ENCODE measurements at places on chromosomes 6 and 20. TPM values are rescaled to one million over a fixed set of nuclear protein-coding genes. Genes with fewer than 3 reads are reported as not detected.

- DNase-seq = no peak
Observed at GRCh38 chr6:4545893-4546292, 230.3 kb upstream of the CDYL start.

- no peak for DNase-seq
Observed at GRCh38 chr6:43760210-43761168, 9.5 kb upstream of the VEGFA start.

GRCh38 chr20:11671015-11671511 lies 246.6 kb upstream of the BTBD3 start:
- DNase-seq = no peak

DNA sequence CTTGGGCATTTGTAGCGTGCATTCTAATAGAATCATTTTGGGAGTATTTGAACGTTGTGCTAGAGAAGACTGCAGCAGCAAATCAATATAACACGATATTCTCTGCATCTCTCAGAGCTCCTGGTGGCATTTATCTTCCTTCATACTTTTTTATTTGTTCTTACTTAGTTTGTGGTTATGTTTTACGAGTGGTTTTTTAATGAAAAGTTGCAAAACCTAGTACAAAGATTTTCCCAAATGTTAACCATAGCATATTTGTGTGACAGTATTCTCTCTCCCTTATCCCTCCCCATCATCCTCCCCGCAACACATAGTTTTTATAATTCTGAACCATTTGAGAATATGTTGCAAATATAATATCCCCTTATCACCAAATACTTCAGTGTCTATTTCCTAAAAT lies 50.4 kb downstream of the JARID2 start:
- no peak for DNase-seq

GRCh38 chr6:29702519-29703103 lies 20.6 kb upstream of the HLA-F start:
- DNase-seq = no peak

DNA sequence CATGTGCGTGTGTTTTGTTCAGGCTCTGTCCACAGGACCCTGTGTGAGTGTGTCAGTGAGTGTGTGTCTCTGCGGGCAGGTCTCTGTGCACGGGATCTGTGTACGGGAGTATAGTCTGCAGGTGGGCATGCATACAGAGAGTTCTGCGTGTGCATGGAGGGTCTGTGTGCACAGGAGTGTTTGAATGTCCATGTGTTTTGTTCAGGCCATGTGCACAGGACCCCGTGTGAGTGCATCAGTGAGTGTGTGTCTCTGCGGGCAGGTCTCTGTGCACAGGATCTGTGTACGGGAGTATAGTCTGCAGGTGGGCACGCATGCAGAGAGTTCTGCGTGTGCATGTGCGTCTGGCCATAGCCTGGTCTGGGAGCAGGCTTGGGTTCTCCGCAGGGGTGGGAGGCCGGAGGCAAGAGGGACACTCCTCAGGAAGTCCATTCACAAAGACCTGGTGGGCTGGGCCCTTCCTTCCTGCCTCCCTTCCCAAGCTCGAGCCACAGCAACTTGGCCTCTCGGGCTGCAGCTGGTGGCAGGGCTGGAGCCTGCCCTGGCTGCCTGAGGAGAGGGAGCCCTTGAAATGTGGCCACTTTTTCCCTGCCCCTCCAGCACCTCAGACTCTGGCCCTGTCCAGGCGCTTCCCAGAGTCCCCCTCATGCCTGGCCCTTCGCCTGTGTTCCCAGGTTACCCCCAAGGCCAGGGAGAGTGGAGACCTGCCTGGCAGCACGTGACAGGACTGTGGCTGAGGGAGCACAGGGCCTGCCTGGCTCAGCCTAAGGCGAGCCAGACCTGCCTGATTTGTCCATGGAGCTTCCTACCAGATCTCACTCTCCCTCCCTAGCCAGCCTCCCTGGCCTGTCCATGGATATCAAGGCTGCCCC lies 6.8 kb downstream of the HSPA12B start:
- DNase-seq = peak; percentile 68

GRCh38 chr6:77457720-77458349 lies 5.5 kb downstream of the HTR1B start:
- peak; percentile 78 for DNase-seq

DNA sequence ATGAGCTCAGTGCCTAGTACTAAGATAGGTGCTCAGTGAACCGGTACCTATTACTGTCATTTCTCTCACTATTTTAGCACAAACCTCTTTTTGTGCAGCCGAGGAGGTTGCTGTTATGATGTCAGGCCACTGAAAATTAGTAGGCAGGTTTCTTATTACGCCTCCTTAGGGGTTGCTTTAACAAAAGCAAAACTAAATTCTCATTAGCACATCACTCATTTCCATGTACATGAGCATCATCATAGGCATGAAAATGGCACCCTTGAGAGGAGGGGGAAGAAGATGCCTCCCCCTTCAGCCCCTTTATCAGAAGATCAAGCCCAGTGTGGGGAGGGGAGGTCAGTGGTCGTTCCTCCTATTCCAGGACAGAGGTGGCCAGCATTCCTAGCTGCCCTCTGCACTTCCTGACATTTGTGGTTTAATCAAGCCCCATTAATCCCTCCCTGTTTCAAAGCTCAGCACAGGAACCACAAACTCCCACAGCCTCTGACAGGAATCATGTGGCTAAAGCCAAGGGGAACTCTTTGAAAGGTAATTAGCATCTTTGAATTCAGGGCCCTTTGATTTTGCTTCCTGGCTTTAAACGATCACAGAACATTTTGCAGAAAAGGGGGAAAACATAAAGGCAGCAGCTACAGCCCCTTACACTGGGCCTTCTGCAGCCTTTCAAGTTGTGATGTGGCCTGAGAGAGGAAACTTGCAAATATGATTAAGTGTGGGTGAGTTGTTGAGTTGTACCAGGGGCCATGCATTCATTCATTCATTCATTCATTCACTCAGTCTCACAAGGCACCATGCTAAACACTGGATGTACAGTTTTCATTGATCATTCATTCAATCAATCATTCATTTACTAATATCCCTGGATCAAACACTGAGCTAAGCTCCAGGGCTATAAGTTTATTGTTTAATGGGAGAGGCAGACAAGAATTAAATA lies 31.9 kb upstream of the PSMF1 start:
- no peak for DNase-seq

DNA sequence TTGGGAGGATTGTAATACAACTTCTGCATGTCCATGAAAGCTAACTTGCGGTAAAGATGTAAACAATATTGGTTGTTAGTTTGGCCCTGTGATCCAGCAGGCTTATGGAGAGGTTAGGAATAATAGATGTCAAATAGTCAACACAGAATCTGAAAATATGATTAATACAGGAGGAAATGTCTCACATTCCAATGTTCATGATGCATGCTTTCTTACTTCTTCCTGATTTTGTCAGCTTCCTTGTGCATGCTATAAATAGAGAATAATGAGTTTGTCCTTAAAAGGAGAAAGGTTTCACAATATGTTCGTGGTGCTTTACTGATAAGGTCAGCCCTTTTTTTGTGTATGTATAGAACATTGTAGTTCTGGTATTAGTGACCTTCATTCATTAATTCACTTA lies 136.7 kb downstream of the MMUT start:
- peak; percentile 74 for DNase-seq

DNA sequence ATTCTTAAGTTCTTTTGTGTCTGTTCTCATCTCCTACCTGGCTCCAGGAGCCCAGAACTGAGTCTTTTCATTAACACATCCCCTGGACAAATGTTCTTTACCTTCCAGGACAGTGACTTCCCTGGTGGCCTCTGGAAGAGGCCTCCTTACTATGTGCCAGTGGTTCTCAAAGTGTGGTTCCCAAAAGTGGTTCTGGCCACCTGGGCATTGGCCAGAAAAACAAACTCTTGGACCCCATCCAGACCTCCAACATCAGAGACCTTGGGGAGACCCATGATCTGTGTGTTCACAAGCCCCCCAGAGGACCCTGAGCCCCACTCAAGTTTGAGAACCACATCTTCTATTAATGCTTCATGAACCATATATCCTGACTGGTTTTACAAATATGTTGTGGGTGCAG lies 7.2 kb upstream of the VSX1 start:
- DNase-seq = no peak

- no peak for DNase-seq
Observed at GRCh38 chr6:14310960-14311359, 193.4 kb downstream of the CD83 start.

DNA sequence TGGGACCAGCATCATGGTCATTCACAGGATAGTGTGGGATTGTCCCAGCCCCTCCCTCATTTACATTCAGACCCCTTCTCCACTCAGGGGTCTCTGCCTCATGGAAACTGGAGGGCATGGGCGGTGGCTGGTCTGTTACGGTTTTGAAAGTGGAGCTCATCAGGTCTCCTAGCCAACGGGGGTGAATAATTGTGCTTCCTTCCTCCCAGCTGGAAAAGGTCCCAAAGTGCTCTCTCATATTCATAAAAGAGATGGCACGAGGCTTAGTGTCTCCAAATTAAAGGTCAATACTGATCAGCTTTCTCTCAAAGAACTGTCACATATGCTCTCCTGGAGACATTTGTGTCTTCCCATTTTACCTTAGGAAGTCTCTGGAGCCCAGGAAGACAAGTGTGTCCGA lies 19.9 kb downstream of the JARID2 start:
- peak; percentile 73 for DNase-seq

Gene TRIM31
- not detected for total RNA-seq

Gene PNLDC1
- total RNA-seq = not detected

Gene SEL1L2
- not detected for total RNA-seq

Gene MYL9
- total RNA-seq = 1.8 TPM

Gene THBS2
- total RNA-seq = 0.51 TPM

Gene OARD1
- total RNA-seq = 6.7 TPM

Gene DZANK1
- total RNA-seq = 0.38 TPM

Gene FAM50B
- total RNA-seq = 4.4 TPM
